Stimulated activated CD4-positive, alpha-beta T cell treated with anti-CD3 and anti-CD28 coated beads, Interleukin-1b, Interleukin-23, amount 100 ng/mL, for 4 hours (primary cell): ENCODE measurements at places on chromosomes 11 and 22.

GRCh38 chr22:50146439-50147238 is 23.9 kb upstream of the PANX2 start:
- DNase-seq: no peak

DNA sequence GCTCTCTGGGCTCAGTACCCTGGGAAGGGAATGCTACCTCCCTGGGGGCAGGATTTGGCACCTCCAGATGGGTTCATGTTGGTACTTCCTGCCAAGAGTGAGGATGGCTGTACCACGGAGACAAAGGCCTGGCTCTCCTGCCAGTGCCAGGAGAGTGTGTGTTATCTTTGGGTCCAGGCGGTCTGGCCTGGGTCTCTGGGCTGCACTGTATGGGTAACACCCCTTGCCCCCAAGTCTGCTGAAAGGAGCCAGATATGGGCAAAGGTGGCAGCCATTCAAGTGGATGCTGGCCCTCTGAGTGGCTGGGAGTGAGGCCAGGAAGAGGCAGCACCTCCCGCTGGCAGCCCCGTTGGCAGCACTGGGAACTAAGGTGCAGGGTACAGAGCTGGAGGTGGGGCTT is 91.5 kb downstream of the NECTIN1 start:
- no peak for DNase-seq

DNA sequence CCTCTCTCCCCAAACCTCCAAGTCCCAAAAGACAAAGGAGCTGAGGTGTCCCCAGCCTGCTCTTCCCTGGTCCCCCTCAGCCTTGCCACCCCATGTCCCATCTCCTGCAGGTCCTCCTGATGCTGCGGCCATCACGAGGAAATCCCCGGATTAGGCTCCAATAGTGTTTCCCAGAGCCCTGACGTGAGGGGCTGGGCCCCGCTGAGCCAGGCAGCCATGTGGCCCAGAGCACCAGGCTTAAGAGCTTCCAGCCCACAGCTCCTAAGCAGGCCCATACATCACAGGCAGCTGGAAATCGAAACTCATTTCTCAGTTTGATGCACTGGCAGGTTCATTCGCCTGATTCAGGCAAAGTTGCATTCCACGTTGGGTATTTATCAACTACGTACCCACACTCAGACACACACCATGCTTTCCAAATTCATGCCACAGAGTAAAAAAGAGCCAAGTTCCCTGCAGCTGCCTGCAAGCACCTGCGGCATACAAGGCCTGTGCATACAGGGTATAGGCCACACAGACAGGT is 114.2 kb downstream of the CHST1 start:
- DNase-seq: no peak

GRCh38 chr11:66172146-66172545 is 96.3 kb upstream of the RAB1B start:
- no peak for DNase-seq

DNA sequence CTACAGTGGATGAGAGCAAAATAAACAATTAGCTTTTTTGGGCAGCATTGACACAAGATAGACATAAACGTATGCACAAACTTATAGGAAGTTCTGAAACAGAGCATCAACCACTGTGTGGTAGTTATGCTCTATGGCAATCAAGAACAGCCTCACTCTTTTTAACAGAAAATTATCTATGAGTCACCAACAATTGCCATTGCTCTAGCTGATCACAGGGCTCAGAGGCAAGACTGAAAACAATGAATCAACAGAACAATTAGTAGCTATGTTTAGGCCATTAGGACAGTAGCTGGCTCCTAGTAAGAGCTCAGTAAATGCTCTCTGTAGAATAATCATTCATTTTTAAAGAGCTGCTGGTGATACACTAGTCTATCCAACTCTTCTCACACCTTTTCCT is 34.9 kb upstream of the PICALM start:
- DNase-seq: no peak

DNA sequence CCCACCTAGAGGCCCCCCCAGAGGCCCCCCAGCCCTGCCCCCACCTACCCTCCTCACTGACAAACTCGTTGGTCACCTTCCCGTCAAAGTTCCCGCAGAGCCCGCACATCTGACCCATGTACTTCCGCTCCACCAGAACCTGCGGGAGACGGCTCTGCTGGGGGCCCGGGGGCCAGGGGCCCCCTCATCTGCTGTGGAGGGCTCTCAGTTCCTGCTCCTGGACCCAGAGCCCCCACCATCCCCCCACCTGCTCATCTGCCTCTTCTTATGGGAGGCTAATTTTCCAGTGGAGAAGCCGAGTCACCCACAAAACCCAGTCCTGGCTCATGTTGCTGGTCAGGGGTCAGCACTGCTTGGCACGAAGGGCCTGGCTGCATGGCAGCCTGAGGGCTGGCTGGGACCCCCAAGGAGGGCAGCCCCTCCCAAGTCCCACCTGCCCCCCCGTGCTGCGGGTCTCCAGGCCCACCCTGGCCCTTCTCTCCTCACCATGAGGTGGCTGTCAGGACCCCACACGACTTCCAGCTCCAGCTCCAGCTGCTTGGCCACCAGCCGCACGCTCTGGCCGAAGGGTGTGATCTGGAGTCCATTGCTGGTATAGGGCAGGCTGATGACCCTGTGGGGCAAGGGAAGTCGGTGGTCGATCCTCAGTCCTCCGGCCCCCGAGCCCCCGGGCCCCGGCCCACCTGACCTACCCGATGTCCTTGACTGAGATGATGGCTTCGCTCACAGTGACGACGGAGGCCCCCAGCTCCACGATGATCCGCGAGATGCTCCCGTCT is 5.2 kb downstream of the MUC6 start:
- no peak for DNase-seq

- DNase-seq: no peak
Measured at GRCh38 chr22:41471568-41471967, 2.7 kb downstream of the ACO2 start.
